T47D (cell line): ENCODE measurements at places on chromosomes 1 and 21.

GRCh38 chr1:14926818-14927575 lies 226.6 kb upstream of the TMEM51 start:
- no peak for DNase-seq

GRCh38 chr1:52238474-52238873 lies 96.6 kb downstream of the ZFYVE9 start:
- no peak for DNase-seq

DNA sequence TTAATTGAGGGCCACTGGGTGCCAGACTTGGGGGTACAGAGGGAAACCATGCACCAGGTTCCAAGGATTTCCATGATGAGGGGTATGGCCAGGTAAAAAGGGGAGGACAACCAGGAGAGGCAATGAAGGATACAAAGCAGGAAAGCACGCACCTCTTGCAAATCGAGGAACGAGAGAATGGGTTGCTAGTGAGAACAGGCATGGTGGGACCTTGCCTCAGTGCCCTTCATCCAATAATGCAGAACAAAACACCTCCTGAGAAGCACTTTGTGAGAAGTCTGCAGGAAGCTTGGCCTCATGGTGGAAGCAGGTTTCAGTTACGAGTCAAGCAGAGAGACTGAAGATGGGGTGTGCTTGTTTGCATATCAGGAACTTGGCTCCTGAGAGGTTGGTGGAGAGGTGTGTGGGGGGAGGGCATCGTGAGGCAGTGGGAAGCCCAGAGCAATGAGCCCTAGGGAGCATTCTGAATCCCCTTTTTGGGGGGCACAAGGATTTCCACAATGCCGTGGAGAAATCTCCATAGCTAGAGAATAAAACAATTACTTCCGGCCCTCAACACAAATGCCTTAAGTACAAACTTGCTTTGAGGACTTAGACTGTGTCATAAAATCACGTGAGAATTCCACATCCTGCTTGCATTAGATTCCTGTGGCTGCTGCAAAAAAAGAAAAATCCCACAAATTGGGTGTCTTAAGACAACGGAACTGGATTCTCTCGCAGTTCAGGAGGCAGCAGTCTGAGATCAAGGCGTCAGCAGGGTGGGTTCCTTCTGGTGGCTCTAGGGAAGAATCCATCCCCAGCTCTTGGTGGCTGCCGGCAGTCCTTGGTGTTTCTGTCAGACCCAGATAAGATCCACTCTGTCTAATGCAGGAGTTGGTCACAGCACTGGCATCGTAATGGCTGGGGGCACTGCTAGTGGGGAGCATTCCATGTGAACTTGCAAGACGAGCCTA lies 54.9 kb upstream of the BACE2 start:
- DNase-seq: peak; percentile 80

GRCh38 chr1:218475275-218475674 lies 130.1 kb downstream of the TGFB2 start:
- no peak for DNase-seq

DNA sequence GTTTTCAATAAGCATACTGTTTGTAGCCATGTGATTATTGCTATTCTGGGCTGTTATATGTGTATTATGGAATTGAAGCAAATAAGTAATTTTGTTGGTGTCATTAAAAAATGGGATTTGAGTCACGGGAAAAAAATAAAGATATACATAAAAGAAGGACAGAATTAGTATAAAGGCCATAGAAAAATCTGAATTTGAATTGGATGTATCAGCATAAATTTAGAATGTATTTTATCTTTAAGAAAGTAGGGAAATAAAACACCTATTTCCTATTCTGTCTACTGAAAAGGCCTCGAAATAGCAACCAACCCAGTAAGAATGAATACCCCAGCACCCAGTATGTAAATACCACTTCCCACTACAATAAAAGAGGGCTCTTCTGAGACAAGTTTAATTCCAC lies 185.9 kb downstream of the SLC45A1 start:
- no peak for DNase-seq

GRCh38 chr1:223153177-223154119 lies 10.4 kb upstream of the TLR5 start:
- no peak for DNase-seq
